OCI-M1 (cell line): ENCODE measurements at places on chromosomes 12 and 14.
A peak's percentile ranks its signal among the peaks of the same experiment; 100 is the strongest.

- no peak for DNase-seq
Measured at GRCh38 chr14:88316521-88316920, 6.5 kb downstream of the KCNK10 start.

GRCh38 chr12:81461163-81461562 is 298.0 kb downstream of the PPFIA2 start:
- peak; percentile 11 for DNase-seq

DNA sequence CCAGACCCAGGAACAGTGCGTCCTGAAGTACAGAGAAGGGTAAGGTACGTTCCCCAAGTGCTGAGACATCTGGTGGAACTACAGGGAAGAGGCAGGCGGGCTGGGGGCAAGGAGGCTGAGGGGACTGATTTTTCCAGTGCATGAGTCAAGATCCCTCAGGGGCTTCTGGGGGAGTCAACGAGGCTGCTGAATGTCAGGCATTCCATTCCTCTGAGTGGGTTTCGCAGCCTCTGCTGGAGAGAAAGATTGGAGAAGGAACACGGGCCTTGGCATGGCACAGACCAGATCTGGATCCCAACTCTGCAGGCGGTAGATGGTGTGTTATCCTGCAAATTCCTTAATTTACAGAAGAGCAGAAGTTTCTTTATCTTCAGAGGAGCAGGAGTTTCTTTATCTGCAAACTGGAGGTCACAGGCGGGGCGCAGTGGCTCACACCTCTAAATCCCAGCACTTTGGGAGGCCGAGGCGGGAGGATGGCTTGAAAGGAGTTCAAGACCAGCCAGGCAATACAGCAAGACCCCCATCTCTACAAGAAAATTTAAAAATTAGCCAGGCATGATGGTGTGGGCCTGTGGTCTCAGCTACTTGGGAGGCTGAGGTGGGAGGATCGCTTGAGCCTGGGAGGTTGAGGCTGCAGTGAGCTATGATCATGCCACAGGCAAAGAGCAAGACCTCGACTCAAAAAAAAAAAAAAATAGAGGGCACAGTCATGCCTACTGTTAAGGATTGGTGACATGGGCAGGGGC is 132.6 kb upstream of the MAP1LC3B2 start:
- DNase-seq, result no peak

GRCh38 chr12:50402264-50403000 is 1.7 kb downstream of the LARP4 start:
- peak; percentile 65 for DNase-seq

DNA sequence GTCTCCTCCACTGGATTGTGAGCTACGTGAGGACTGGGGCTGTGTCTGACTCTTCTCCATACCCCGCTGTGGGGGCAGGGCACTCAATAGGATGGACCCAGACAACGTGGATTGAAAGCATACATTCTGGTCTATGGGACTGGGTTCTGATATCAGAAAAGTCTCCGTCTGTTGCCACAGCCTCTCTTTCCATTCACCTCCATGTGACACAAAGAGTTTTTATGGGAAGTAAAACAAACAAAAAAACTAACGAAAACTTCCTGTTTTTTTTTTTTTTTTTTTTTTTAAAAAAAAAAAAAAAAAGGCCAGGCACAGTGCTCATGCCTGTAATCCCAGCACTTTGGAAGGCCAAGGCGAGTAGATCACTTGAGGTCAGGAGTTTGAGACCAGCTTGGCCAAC is 44.7 kb downstream of the SLC8A3 start:
- peak; percentile 1 for DNase-seq

DNA sequence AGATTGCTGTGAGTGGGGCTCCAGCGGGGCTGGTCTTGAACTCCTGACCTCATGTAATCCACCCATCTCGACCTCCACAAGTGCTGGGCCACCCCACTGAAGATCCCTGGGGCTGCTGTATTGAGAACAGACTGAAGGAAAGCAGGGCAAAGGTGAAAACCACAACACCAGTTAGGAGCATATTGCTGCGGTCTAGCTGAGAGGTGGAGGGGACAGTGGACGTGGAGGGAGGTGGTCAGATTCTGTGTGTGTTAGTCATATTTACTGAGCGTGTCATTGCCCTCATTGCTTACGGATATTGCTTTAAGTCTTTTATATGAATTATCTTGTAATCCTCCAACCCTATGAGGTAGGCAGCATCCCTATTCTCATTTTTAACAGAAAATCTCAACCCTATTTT is 69.0 kb upstream of the OVCH1 start:
- DNase-seq, result no peak

GRCh38 chr12:84741692-84742091 is 170.9 kb downstream of the SLC6A15 start:
- no peak for DNase-seq

DNA sequence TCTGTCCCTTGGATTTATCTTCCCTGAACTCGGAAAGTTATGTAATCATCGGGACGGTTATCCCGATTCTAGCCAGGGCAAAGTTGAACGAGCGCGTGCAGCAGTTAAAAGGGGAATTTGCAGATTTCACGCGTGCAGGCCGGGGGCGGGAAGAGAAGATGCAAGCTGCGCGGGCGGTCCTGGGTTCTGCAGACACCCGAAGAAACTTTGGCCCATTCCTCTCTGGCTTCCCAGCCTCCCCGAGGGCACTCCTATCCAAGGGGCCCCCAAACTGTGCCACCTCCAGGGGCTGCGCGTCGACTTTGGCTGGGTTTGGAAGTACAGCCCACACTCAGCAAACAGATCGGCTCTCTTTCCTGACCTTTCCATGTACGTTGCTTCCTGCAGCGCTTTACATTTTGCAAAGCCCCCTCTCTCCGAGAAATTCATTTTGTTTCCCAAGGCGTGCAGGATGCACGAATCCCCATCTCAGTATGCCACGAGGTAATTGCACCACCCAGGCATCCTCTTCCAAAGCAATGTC is 941 bp upstream of the PPP1CC start:
- peak; percentile 61 for DNase-seq

DNA sequence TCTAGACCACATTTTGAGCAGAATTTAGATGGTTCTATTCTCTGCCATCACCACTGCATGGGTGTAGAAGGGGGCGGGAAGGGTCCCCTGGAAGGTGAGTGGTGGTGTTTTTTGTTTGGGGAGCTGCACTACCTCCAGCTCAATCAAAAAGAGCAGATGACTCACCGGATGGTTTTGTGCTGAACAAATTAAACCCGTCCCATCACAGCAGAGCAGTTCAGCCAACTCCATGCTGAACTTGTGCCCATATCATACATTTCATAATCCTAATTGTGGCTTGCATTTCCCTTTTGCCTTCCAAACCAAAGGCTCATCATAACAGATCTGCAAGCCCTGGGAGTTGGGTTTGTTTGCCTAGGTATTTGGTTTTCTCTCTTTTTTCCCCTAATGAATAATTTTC is 53.0 kb upstream of the RPH3A start:
- DNase-seq, result no peak

DNA sequence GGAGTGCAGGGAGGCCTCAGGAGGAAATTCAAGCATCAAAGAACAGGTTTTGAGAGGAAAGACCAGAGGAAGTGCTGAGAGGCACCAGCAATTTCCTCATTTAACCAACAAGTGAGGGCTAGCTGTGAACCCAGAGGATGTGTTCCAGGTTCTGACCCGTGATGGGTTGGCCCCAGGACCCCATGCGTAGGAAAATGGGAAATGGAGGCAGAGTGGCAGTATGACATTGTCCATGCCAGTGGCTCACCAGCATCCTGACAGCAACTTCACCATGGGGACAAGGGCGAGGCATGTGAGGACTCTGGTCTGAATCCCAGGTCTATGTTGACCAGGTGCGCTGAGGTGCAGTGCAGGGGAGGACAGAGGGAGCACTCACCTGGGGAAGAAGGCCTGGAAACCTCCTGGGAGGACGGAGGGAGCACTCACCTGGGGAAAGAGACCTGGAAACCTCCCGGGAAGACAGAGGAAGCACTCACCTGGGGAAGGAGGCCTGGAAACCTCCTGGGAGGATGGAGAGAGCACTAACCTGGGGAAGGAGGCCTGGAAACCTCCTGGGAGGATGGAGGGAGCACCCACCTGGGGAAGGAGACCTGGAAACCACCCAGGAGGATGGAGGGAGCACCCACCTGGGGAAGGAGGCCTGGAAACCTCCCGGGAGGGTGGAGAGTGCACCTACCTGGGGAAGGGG is 6.7 kb upstream of the CACNA2D4 start:
- no peak for DNase-seq

- no peak for DNase-seq
Measured at GRCh38 chr12:111141205-111141604, 220.8 kb upstream of the MYL2 start.

- DNase-seq, result no peak
Measured at GRCh38 chr14:79332504-79333197, 878.7 kb downstream of the DIO2 start.

DNA sequence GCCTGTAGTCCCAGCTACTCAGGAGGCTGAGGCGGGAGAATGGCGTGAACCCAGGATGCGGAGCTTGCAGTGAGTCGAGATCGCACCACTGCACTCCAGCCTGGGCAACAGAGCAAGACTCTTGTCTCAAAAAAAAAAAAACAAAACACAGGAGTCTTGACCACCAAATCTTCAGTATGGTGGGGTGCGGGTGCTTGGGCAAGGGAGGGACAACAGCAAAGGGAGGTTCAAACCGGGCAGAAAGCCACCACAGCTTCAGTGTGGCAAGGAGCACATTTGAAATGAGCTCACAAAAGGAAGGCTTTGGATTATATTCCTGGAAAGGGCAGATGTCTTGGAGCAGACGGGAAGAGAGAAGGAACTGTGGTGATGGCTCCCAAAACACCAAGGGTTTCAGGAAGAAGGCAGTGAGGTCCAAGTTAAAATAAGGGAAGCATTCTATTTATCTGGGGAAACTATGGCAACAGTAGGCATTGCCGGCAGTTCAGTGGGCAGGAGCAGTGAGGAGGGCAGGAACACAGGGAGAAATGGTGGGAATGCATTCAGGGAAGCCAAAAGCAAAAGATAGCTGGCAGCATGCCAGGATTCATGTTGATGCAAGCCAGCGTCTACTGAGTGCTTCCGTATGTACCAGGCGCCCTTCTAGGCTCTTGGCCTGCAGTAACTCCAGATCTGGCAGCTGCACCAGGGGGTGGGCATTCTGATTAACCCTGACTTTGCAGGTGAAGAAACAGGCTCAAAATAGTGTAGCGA is 51.0 kb upstream of the SRSF5 start:
- no peak for DNase-seq

- DNase-seq, result no peak
Measured at GRCh38 chr14:26525085-26525484, 72.7 kb downstream of the NOVA1 start.

- no peak for DNase-seq
Measured at GRCh38 chr14:49774106-49774505, 6.2 kb downstream of the KLHDC2 start.

DNA sequence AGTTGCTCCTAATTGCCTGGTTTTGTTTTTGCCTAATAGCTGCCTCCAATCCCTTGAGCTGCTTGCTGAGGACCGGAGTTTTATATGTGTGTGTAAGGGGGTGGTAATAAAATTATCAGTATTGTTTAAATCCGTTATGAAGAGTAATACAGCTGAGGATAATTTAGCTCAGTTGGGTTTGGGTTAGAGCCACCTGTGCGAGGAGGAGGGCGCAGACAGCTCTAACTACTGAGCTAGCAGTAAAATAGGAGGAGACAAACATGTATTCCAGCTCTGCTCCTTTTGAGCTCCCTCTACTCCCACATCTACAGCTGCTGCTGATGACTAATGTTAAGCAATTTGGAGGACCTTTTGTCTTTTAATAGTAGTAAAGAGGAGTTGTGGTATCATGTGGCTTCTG is 61.5 kb downstream of the SPATS2 start:
- DNase-seq, result peak; percentile 38

DNA sequence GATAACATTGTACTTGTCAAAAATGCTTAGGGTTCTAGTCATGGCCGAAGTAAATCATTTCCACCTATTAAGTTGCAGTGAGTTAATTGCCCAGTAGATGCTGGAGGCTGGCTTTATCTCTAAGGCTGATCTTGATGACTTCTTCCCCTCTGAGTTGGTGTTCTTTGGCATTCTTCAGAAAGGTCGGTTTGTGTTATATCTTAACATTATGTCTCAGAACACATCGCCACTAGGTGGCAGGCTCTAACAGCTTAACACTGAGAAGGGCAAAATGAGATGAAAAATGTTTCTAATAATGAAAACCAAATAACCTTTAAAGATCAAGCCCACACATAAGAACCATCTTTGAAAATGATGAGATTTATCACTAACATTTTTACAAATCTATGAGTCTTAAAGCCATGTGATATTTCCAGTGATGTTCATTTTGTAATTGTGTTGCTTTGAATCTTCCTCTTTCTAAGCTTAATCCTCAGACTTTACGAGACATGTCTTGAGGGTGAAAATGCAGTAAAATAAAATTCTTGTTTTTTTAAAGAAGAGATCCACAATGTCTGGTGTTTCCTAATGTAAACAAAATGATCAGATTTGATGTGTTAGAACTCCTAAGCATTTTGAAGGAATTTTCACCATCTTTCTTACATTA is 28.6 kb downstream of the SUDS3 start:
- DNase-seq, result peak; percentile 83

- no peak for DNase-seq
Measured at GRCh38 chr14:70655110-70655826, 13.6 kb downstream of the TTC9 start.
